ENCODE measurements at places on chromosomes 6 and 20.

DNA sequence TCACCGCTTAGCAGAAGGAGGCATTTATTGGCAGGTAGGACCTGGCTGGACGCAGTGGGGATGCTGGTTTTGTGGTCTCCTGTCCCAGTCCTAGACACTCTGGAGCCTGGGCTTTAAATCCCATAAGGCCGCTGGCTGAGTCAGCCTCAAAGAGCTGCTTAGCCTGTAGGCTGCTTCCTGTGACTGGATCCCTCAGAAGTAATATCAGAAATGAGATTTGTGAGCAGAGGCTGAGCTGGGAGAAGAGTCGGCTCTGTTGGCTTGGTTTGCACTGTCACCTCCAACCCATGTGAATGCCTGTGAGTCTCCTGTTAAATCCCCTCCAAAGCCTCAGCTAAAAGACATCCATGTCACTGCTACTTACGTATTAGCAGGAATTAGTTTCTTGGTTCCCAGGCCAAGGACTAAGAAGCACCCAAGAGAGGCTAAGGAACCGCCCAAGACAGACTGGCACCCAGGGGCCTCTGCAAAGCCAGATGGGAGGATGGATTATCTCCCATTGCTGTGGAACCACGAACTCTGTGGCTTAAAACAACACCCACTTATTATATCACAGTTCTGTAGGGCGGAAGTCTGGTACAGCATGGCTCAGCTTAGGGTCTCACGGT, 289.4 kb downstream of the CDC5L start:
- DNase-seq: no peak

DNA sequence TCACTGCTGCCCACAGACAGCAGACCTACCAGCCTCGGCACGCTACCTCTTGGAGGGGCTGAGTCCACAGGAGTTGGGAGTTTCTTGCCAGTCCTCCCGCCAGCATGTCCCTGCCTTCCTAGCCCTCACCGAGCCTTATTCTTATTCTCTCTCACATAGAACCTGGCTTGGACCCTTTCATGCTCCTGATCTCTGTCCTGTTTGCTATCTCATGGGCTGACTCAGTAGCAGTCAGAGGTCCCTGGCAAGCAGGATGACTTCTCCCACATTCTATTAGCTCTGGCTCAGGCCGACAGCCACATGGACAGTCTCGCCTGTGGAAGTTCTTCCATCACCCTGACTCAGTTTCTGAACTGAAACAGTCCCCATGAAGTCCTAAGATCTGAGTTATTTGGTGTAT, 313.2 kb upstream of the RNF24 start:
- no peak for DNase-seq

DNA sequence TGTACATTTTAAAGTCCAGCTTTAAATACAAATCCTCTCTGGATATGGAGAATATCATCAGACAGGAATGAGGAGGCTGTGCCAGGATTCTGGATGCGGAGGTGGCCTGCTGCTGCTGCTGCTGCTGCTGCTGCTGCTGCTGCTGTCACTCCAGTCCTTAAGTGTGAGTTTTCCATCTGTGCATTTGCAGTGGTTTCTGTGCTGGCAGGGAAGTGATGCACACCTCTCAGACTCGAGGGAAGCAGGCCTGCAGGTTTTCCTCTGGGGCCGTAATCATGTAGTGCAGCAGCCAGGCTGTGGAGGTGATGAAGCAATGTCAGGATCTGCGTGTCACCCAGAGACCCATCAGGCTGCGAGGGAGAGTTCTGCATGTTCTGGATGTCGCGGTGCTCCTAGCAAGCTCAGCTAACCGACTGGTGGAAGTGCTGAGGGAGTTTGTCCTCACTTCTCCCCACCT, 32.0 kb downstream of the CFAP61 start:
- DNase-seq: no peak

- no peak for DNase-seq
These were observed 21.3 kb upstream of the NUS1 start for GRCh38 chr6:117653949-117654348.

GRCh38 chr20:33561692-33562601, 72.1 kb downstream of the CBFA2T2 start:
- no peak for DNase-seq

DNA sequence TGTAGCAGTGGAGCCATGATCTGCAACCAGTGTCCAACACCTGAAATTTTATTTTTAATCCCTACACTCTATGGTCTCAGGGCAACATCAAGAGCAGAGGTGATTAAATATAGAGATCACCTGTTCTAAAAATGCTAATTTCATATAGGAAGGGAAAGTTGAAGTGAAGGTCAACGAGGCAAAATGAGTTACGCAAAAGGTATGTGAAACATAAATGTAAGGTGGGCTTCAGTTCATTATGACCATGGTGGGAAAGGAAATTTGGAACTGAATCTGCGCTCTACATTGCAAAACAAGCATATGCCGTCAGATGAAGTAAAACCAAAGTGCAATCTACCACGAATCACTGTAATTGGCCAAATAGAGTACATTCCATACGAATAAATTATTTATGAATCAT, 35.2 kb upstream of the STMND1 start:
- no peak for DNase-seq

DNA sequence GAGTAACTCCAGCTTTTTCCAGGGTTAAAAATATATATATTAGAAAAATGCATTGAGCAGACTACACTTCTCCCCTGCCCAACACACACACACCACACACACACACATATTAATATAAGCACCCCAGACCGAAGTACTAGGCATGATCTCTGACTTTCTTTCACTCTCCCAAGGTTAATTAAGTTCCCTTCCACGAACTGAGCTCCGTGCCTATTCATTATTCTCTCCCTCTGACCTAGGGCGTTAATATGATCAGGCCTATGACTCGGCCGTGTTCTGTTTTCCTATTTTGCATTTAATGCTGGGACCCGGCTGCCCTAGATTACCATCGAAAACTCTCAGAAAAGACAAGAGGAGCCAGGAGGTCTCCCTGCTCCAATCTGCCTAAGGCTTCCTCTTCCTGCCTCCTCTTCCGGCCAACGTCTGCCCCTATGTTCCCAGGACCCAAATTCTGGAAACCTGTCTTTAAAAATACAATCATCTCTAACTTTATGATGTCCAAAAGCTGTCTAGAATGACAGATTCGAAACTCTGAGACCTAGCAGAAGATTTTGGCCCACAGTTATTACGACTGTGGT, 6.1 kb upstream of the POU3F2 start:
- no peak for DNase-seq

GRCh38 chr6:159119791-159120190, 49.4 kb upstream of the FNDC1 start:
- no peak for DNase-seq

DNA sequence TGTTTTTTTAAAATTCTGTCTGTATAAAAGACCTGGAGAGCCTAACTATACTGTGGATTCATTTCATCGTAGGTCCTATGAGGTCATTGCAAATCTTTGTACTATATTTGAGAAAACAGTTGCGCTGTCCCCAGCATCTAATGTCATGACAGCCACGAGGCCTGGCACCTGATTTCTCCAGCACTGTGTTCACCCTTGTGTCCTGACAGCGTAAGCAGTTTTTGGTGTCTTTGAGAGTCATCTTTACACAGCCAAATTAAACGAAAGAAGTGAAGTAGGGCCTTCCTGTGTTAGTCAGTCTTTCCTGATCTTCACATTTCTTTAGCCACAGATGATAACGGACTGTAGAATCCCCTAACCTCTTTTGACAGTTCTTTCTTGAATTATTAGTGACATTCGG, 70.6 kb upstream of the PHACTR2 start:
- DNase-seq: no peak

- no peak for DNase-seq
These were observed 444.3 kb downstream of the BCKDHB start for GRCh38 chr6:80550748-80551147.

- DNase-seq: no peak
These were observed 56.6 kb downstream of the SLC23A2 start for GRCh38 chr20:4944518-4945313.

GRCh38 chr20:46277602-46278001, 30.7 kb downstream of the CDH22 start:
- no peak for DNase-seq

- no peak for DNase-seq
These were observed 34.4 kb upstream of the ZFAND3 start for GRCh38 chr6:37785002-37785662.

GRCh38 chr6:50925981-50926380, 107.3 kb downstream of the TFAP2B start:
- no peak for DNase-seq

GRCh38 chr20:17786221-17786718, 86.5 kb downstream of the BANF2 start:
- no peak for DNase-seq

DNA sequence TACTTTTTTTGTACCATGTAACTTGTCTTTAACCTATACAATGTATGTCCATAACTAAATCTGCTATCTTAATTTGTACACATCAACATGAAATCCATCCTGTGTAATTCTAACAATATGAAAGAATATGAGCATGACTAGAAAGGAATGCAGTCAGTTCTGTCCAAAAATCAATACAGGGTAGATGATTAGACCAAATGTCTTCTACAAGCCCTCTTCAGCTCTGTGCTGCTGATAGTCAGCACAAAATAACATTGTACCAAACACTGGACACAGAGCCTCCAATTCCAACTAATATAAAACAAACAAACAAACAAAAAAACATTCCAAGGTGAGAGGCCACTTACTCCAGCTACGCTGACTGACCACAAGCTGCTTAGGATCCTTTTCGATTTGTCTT, 301.4 kb upstream of the IRAK1BP1 start:
- DNase-seq: no peak

- no peak for DNase-seq
These were observed 76.4 kb downstream of the SSR1 start for GRCh38 chr6:7236306-7237209.

DNA sequence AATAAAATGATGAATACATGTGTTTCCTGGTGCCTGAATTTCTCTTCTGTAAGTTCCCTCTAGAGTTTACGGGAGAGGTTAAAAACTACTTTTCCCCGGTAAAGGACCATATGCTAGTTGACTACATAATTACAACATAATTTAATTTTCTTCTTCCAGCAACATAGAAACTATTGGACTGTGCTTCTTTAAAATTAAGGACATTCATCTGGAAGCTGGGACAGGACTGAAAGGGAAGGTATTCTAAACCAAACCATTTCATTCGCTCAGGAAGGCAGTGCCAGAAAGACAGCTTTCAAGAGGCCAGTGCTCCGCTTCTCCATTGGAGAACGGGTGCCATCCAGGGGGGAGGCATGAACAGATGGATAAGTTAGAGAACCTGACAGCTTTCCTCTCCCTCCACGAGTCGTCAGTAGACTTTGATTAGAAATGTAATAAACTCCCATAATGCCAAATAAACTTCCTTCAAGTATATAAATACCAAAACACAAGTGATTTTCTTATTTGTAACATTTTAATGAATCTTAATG, 458.0 kb upstream of the SOX4 start:
- DNase-seq: no peak

DNA sequence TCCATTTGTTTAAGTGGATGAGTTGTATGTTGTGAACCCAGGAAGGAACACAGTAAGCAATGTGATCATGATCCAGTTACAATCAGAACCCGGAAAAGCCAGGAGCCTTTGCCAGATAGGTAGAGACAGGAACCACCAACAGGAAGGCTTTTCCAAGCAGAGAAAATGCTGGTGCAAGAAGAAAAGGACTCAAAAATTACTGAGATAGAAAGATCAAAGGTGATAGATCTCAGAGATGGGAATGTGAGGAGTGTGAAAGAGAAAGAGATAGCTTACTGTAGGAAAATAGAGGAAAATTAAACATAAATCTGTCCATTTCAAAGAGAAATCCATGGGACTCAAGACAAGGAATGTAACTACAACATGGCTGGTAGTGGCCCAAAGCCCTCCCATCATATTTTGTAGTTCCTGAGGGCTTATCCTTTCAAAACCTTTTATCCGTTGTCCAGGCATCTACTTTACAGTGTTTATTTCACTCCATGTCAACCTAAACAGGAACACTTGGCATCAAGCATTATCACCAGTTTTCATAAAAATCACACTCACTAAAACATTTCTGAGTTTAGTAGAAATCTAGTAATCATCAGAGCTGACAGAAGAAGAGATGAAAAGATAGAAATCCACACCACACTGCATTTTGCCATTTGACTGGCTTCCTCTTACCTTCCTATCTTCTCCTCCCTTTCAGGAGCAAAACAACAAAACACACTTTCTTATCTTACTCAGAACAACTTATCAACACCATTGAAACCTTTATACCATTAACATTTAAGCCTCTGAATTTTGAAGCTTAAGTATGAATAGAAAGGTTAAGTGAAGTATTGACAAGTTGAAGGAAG, 44.5 kb upstream of the STXBP5 start:
- no peak for DNase-seq

- DNase-seq: no peak
These were observed 320.0 kb downstream of the NKAIN2 start for GRCh38 chr6:124123617-124124209.

GRCh38 chr6:169157197-169158148, 96.2 kb downstream of the THBS2 start:
- no peak for DNase-seq

- DNase-seq: no peak
These were observed 20.2 kb downstream of the LEMD2 start for GRCh38 chr6:33768644-33769120.

Data from activated CD8-positive, alpha-beta memory T cell treated with anti-CD3 and anti-CD28 coated beads for 1 hour (primary cell).